ENCODE measurements at places on chromosomes 3 and 15.

DNA sequence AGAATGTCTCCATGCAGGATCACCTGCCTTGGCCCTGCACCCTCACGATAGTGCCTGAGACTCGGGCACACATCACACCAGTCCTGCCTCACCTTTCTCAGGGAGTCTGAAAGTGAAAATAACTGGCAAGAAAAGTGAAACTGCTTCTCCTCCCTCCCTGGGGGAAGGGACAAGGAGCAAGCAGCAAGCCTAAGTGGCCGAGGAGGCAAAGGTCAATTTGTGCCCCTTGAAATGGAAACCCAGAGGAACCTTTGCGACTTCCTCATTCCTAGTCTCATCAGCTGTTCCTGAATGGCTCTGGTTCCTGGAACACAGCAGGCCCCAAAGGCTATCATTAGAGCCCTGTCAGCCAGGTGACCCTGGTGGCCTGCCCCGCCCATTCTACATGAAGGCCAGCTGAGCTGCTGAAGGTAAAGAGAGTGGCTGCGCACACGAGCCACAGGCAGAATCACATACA lies 28.0 kb upstream of the SLCO2A1 start:
- DNase-seq: no peak

DNA sequence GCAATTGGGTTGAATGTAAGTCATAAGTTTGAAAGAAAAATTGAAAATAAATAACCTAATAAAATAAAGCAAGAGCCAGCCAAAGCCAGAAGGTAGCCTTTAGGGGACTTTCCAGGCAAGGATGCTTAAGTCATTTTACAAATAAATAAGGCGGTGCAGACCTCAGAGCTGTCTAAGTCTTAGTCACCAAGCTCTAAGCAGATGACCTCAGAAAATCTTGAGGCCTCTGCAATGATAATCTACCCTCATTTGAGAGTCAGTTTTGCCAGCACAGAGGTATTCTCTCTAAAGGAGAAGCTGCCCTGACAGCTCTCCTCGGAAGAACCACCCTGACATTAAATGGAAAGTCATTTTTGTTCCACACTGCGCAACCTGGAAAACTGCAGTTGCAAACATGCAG lies 113.9 kb downstream of the OXNAD1 start:
- DNase-seq: peak; percentile 81

DNA sequence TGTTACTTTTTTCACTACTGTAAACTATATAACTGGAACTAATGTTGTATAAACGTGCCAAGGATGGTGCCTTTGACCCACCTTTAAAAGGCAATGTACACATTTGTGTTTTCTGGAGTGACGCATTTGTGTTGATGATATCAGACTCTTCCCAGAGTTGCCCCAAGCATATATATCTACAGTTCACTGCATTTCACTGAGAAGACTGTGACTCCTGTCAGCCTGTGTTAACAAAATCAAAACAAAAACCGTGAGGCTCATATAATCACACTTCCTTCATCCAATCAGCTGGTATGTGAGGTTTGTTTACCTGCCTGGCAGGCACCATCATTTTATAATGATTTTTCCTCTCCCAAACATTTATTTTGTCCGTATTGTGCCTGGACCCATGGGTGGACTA lies 117.6 kb upstream of the ROBO1 start:
- no peak for DNase-seq

- no peak for DNase-seq
These were observed 83.4 kb downstream of the TFDP2 start for GRCh38 chr3:142065932-142066331.

DNA sequence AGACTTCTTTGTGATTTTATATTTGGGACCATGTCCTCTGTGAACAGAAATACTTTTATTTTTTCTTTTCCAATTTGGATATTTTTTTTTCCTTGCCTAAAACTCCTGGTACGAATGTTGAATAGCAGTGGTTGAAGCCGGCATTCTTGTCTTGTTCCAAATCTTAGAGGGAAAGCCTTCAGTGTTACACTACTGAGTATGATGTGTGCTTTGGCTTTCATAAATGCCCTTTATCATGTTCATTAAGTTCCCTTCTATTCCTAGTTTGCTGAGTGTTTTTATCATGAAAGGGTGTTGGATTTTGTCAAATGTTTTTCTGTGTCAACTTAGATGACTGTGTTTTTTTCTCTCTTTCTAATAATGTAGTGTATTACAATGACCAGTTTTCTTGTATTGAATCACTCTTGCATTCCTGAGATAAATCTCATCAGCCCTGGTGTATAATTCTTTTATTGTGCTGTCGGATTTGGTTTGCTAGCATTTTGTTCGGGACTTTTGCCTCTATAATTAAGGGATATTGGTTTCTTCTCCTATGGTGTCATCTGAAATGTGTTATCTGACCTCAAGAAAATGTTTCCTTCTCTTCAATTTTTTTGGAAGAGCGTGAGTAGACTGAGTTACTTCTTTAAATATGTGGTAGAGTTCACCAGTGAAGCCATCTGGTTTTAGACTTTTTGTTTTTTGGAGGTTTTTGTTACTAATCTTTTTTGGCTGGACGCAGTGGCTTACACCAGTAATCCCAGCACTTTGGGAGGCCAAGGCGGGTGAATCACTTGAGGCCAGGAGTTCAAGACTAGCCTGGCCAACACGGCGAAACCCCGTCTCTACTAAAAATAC lies 33.3 kb downstream of the MAP1A start:
- DNase-seq: no peak

All from activated CD4-positive, alpha-beta T cell treated with anti-CD3 and anti-CD28 coated beads, Interleukin-10, Interleukin-2, amounts not matched to agents 100 ng/mL and 50 ng/mL, durations not matched to agents 16 hours and 8 hours (primary cell).